ENCODE measurements at places on chromosomes 7 and 10. TPM values are rescaled to one million over a fixed set of nuclear protein-coding genes. Genes with fewer than 3 reads are reported as not detected.

GRCh38 chr10:128386816-128387604 lies 260.8 kb upstream of the MKI67 start:
- DNase-seq, result no peak

DNA sequence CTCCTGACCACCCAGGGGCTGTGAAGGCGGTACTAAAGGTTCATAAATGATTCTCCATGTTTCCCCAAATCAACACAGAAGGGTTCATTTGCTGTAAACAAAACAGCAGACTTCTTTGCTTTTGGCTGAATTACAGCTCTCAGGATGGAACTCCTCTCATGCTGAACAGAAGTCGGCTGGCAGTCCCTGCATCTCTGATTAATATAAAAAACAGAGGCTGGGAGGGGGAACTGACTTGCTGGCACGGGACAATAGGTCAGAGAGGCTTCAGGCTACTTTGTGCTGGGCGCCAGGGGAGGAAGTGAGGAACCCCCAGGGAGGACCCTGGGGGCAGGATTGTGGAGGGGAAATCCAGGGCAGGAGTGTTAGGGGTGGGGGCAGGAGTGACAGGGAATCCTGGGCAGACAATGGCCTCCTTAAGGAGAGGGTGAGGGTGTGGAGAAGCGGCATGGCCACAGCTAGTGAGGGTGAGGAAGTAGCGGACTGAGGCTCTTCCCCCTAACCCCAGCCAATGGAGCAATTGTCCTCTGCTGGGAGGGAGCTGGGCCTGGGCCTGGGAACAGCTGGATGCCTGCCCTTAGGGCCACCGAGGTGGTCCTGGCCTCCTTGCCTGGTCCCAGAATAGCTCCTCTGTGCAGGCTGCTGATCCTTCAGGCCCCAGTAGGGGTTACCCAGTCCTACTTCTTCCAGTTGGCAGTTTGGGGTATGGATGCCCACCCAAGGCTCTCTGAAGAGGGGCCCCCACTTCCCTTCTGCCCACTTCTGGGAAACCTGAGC lies 9.2 kb upstream of the SFRP5 start:
- DNase-seq, result no peak

- DNase-seq, result no peak
Measured at GRCh38 chr7:70739646-70740210, 392.2 kb upstream of the GALNT17 start.

DNA sequence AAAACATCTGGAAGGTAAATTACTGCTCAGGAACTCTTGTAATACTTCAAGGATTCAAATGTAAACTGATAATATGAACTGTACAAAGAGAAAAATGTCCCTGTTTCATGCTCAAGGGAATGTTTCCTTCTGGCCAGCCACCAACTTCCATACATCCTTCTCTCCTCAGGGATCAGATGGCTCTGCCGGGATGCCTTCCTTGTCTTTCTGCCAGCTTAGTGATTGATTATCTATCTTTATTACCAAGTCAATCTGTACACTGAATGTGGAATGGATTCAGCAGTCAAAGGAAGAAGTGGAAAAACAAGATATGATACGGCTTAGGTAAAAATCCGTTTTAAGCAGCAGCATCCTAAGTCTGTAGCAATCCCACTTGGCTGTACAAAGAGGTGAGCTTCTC lies 178.3 kb downstream of the PTN start:
- no peak for DNase-seq

DNA sequence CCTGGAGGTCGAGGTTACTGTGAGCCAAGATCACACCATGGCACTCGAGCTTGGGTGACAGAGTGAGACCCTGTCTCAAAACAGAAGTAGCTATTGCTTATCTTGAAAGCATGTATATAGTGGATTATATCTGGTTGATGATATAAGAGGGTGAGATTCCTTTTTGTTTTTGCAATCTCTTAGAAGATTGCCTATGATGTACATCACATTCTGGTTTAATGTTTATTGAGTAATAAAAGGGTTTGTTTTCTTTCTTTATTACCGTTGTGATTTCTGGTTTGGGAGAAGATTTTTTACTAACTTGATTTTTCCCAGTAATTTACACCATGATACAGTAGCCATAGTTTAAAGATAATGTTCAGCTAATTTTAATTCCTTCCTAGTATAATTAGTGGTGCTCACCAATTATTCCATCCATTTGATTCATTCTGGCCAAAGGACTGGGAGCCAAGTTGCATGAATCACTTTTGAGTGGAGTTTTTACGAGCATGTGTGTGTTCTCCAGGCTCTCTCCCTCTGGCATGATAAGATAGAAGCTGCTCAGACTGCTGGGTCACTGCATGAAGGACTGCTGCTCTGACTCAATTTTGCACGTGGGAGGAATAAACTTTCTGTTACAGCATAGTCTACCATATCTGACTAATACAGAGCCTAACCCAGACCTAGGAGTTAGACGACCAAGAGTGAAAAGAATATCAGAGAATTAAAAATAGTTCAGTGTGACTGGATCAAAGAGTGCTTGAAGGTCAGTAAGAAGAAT lies 13.5 kb upstream of the TSPAN13 start:
- peak; percentile 48 for DNase-seq

DNA sequence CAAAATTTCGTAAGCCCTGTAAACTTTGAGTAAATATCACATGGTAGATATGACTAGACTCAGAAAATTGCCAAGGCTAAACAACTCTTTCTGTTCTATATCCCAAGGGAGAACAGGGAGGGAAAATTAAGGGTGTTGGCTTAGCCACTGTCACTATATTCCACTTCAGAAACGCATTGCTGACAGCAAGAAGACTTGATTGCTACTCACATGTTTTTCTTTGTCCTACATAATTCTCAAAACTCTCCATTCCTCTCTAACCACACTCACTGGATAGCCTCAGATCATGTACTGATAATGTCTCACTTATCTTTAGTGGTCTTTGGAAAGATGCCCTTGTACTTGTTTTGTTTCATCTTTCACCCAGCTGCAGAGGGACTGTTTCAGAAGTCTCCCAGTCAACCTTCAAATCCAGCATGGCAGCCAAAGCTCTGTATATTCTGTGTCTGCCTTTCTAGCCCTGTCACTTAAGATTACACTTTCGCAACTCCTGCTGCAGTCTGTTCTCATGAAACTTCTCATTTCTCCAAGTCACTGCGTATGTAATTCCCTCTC lies 582.4 kb upstream of the FZD8 start:
- DNase-seq, result no peak

- DNase-seq, result no peak
Measured at GRCh38 chr10:100570506-100570905, 34.8 kb downstream of the HIF1AN start.

- no peak for DNase-seq
Measured at GRCh38 chr7:152756116-152756515, 3.4 kb upstream of the ACTR3B start.

KNDC1 gene
- total RNA-seq, result 3.2 TPM

PRSS37 gene
- total RNA-seq, result not detected

CALY gene
- total RNA-seq, result not detected

- no peak for DNase-seq
Measured at GRCh38 chr10:15300145-15300544, 70.9 kb downstream of the FAM171A1 start.

DNA sequence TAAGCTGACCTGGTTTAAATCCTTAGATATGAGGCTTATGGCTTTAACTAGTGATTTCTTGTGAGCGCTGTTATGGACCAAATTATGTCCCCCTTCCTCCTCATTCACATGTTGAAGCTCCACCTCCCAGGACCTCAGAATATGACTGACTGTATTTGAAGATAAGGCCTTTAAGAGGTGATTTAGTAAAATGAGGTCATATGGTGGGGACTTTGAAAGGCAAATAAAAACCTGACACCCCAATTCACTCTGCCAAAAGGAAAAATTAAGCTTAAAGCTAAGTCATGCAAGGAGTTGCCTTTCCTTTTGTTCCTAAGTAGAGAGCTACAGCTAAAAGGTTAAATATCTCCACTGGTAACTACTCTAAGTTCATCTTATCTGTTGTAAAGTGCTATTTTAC lies 36.4 kb upstream of the FIGNL1 start:
- DNase-seq, result no peak

GRCh38 chr7:123598657-123599056 lies 3.0 kb upstream of the ASB15 start:
- no peak for DNase-seq

MMD2 gene
- total RNA-seq, result not detected

- no peak for DNase-seq
Measured at GRCh38 chr7:112023282-112023681, 182.9 kb downstream of the DOCK4 start.

GRCh38 chr7:1152492-1152891 lies 7.5 kb downstream of the ZFAND2A start:
- DNase-seq, result no peak

GRCh38 chr7:17501441-17502212 lies 203.2 kb downstream of the AHR start:
- no peak for DNase-seq

Data from Caco-2 (cell line).